ENCODE measurements at places on chromosomes 6 and 20. TPM values are rescaled to one million over a fixed set of nuclear protein-coding genes. Genes with fewer than 3 reads are reported as not detected.

The BPIFA1 gene
- total RNA-seq: not detected

DNA sequence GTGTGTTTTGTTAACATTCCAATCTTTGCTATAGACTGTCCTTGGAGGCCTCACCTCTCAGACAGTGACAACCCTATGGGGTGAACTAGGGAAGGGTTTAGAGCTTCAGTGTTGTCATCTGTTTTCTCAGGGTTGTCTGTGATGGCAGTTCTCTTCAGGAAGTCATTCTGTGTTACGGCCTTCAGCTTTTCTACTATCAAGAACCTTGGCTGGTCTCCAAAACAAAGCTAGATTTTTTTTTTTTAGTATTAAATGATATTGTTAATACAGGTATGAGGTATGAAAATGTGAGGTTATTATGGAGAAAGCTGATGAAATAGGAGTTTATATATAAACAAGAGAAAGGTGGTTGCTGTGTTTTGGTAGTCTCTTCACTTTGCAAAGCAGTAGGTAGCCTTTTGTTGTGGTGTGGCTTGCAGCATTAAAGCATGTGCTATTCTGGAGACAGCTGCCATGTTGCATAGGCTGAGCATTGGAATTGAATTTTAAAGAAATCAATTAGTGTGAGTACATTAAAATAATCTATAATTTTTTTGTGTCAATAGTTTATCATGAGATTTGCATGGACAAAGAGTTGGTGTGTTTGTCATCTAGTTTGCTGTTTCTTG, 162.6 kb downstream of the CARMIL1 start:
- DNase-seq: no peak

GRCh38 chr6:36757206-36757605, 59.6 kb downstream of the RAB44 start:
- no peak for DNase-seq

The SLC12A5 gene
- total RNA-seq: not detected

The MANEA gene
- total RNA-seq: 5.4 TPM

- DNase-seq: no peak
Measured at GRCh38 chr6:118511930-118512715, 36.0 kb upstream of the PLN start.

DNA sequence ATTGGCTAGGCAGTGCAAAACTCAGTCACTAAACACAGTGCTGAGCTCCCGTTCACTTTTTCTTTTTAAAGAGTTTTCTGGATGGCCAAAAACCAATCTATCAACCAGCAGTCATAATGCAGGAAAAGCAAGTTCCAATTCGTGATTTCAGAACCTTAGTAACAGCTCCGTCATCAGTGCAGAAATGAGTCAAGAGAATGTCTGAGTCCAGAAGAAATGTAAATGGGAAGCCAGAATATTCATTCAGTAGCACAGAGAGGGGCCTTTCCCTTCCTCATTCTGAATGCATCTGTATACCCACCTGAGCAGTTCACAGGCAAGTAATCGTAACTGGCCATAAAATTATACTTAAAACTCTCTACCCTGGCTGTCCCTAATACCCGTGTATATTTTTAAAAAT, 20.4 kb downstream of the HUS1B start:
- no peak for DNase-seq

The F13A1 gene
- 93.1 TPM for total RNA-seq

GRCh38 chr6:160198606-160199211, 59.9 kb downstream of the SLC22A2 start:
- DNase-seq: no peak
